ENCODE measurements at places on chromosomes 5 and 9. TPM values are rescaled to one million over a fixed set of nuclear protein-coding genes. Genes with fewer than 3 reads are reported as not detected.

Gene OR1L8
- total RNA-seq, result not detected

Gene JAKMIP2
- 18.3 TPM for total RNA-seq

Gene C8G
- not detected for total RNA-seq

Gene GFM2
- total RNA-seq, result 56.6 TPM

Gene HTR4
- total RNA-seq, result 0.27 TPM

Gene CTNND2
- 37.3 TPM for total RNA-seq

Gene PCDHB15
- 14.5 TPM for total RNA-seq

Gene FOXI1
- total RNA-seq, result not detected

Gene KCNT1
- total RNA-seq, result 1.1 TPM

Gene PCDHA2
- 2.4 TPM for total RNA-seq

Gene MYMK
- total RNA-seq, result 2.1 TPM

Gene OTP
- total RNA-seq, result not detected

Gene PCDHGA9
- total RNA-seq, result 21.7 TPM

Gene GPR150
- not detected for total RNA-seq

Gene MARVELD2
- 4.1 TPM for total RNA-seq

Gene ACTL7A
- total RNA-seq, result not detected

Gene CWC27
- 29.5 TPM for total RNA-seq

Gene ACOT12
- total RNA-seq, result not detected

Gene GPRIN1
- 24.8 TPM for total RNA-seq
